ENCODE measurements at places on chromosomes 5 and 9. TPM values are rescaled to one million over a fixed set of nuclear protein-coding genes. Genes with fewer than 3 reads are reported as not detected.
A peak's percentile ranks its signal among the peaks of the same experiment; 100 is the strongest.

SLC27A6 gene
- 2.1 TPM for total RNA-seq

LRRC19 gene
- not detected for total RNA-seq

ADCY2 gene
- 8.7 TPM for total RNA-seq

CDKN2B-AS1 gene
- total RNA-seq, result not detected

DNA sequence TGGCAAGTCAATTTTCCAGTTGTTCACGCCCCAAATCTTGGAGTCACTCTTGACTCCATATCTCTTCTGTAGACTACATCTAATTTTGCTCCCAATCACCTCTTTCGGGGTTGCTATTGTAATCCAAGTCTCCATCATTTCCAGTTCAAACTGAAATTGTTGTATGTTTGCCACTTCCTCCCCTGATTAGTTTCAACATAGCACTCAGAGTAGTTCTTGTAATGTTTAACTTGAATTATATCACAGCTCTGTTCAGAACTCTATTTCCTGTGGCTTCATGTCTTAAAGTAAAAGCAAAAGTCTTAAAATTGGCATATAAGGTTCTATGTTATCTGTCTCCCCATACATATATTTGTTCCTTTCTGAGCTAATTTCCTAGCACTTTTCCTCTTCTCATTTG, 348.5 kb upstream of the RIOK2 start:
- H3K4me1 ChIP-seq, result peaks cover 11% of the 10 kb centered on the region
- H3K27me3 ChIP-seq, result peaks cover 12% of the 10 kb centered on the region
- no peak for DNase-seq
- no peaks in the 10 kb centered on the region for H3K36me3 ChIP-seq

DNA sequence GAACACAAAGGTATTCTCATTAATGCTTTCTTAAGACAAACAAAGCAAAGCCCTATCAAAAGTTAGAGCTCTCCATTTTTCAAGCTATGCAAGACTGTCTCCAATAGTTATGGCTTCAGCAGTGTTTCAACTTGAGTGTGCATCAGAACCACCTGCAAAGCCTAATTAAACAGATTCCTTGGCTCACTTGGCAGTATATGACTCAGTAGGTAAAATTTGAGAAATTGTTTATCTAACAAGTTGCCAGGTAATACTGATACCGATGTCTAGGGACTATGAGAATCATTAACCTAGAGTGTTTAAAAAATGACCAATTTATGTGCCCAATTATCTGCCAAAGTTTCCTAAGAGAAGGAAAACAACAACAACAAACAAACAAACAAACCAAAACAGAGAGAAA, 60.3 kb upstream of the PARP8 start:
- H3K36me3 ChIP-seq, result peaks cover 2% of the 10 kb centered on the region
- H3K4me3 ChIP-seq, result no peak overlapping the region
- H3K27me3 ChIP-seq, result no peaks in the 10 kb centered on the region

- peaks cover 12% of the 10 kb centered on the region for H3K27me3 ChIP-seq
- no peaks in the 10 kb centered on the region for H3K36me3 ChIP-seq
- H3K27ac ChIP-seq, result peak within 1 kb of the TSS; percentile 28
Measured at GRCh38 chr9:35909274-35909673, at the start of gene SPAAR. Gene SPAAR (plus strand): TSS chr9:35909490. CDS start chr9:35910464, 974 bp downstream.

- no peak for DNase-seq
- peaks cover 36% of the 10 kb centered on the region for H3K4me1 ChIP-seq
- H3K27ac ChIP-seq, result no peak overlapping the region
- no peak overlapping the region for H3K4me3 ChIP-seq
- no peaks in the 10 kb centered on the region for H3K27me3 ChIP-seq
Measured at GRCh38 chr9:125888211-125888610, 141.0 kb downstream of the PBX3 start.

DNA sequence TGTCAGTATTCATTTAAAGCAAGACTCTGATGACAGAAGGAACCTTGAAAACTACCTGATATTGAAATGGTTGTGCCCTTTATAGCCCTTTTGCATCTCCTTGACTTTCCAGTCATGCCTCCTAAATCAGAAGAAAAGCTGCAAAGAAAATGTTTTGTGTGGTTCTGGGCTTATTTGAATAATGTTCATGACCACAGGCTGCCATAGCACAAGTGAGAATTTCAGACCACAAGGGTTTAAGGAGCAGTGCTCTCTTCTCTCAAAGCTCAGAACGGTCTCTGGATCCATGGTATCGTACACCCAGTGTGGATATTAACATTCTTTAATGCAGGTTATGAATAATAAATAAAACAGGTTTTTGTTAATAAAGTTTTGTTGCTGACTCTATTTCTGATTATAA, 54.2 kb downstream of the GPR107 start:
- peaks cover 15% of the 10 kb centered on the region for H3K36me3 ChIP-seq
- no peaks in the 10 kb centered on the region for H3K4me1 ChIP-seq
- no peak overlapping the region for H3K27ac ChIP-seq
- H3K4me3 ChIP-seq, result no peak overlapping the region
- H3K27me3 ChIP-seq, result no peaks in the 10 kb centered on the region

- H3K27ac ChIP-seq, result no peak overlapping the region
- H3K4me3 ChIP-seq, result no peak overlapping the region
- no peak for DNase-seq
- H3K36me3 ChIP-seq, result no peaks in the 10 kb centered on the region
Measured at GRCh38 chr5:150214289-150214688, 24.4 kb downstream of the SLC6A7 start.

Data from progenitor cell of endocrine pancreas (in vitro differentiated cells).